ENCODE measurements at places on chromosomes 5 and 9.

- no peak for DNase-seq
These were observed 53.2 kb downstream of the GOLM1 start for GRCh38 chr9:86046071-86046636.

DNA sequence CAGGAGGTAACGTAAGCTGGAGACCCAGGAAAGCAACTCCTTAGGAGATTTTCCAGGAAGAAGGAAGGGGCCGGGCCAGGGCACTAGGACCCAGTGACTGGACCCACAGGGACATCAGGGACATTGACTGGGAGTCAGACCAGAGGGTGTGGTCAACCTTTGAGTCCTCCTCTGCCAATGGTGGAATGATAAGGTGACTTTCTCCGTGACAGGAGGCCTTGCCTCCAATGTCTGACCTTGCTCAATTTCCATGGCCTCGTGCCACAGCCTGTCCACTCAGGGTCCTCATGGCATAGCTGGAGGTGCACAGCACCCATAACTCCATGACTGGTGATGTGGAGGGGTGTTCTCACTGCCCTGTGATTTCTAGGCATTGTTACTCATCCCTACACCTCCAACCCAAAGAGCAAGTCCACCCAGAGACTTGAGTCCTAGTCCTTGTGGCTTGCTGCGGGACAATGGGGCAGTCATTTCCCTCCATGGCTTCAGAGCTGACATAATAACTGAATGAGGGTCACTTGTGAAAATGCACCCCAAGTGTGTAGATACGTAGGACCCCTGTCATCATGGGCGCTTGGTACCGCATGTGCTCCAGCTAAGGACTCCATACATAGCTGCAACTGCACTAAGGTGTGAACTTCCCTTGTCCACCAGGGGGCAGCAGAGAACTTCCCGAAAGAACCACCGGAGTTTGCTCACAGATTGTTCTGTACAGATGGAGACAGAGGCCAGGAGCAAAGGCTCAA, 4.1 kb upstream of the AMBP start:
- DNase-seq = peak; percentile 78

DNA sequence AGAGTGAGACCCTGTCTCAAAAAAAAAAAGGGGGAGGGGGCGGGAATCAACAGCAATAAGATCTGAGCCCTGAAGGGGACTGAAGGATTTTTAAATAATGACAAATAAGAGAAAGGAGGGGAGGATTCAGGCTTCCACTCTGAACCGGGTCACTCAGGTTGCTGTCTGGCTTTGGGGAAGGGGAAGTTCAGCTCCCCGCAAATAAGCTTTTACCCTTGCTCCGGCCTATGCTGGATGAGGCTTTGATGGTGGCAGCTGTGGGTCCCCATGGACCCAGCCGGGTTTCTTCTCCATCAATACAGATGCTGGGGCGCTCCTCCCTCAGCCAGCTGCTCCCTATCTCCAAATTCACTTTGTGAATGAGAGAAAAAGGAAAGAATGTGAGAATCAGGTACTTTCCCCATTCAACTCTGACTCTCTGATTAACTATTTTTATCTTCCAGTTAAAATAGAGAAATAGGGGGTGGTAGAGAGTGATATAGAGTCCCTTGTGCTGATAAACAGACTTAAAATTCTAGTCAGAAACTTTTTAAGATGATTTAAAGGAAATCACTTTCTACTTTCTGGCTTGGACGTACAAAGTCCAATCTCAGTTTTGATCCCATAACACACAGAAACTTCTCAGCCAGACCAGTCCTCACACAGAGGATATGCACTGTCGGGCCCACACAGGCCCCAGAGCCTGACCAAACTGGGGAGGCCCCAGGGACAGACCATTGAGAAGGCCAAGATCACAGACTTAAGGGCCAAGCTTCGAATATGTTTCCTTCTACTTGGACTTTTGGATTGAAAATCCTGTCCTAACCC, 39.6 kb downstream of the C5orf15 start:
- no peak for DNase-seq

DNA sequence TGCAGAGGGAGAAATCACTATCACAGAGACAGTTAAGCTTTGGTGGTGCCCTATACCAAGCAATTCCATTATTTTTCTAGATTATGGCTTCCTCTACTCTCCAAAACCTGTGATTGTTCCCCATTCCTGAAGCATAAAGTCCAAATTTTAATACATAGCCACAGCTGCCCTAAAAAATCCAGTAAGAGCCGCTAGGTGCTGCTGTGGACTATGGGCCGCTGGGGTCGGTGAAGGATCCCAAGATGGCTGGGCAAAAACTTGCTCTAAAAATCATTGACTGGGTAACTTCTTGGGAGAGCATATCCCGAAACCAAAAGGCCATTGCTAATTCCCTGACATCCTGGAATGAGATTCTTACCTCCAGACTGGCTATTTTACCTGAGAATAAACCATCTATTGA, 245.3 kb downstream of the NFIB start:
- no peak for DNase-seq

DNA sequence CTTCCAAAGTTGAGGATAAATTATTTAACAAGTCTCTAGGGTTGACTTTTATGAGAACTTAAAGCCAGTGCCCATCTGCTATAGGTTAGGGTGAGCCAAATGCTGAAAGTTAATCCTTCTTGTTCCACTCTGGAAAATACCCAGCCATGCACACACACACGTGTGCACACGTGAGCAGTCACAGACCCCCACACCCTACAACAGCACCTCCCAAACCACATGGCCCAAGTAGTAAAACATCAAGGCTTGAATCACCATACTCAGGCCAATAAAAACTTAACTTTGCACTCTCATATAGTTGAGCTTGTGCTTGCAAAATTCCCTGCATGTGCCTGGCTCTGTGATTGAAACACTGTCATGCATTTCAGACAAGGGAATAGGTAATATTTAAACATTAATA, 467.6 kb downstream of the ARHGEF28 start:
- no peak for DNase-seq

DNA sequence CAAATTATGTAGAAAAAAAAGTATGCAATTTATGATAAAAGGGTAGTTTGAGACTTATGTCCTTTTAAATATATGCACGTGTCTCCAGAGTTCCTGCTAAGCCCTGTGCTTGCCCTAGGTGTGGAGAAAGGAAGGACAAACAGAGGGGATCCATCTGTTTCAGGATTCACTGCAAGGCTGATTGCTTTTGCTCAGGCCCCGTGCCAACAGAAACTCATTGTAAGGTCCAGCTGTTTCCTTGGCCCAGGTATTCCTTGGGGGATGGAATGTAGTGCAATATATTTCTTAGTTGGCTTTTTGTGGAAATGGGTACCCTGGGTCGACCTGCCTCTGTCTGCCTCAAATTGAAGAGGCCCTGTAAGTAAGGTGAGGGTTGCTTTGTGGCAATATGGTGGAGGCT, 268.6 kb upstream of the CLINT1 start:
- DNase-seq = no peak

- no peak for DNase-seq
These were observed 29.2 kb upstream of the TIFAB start for GRCh38 chr5:135481387-135481786.

DNA sequence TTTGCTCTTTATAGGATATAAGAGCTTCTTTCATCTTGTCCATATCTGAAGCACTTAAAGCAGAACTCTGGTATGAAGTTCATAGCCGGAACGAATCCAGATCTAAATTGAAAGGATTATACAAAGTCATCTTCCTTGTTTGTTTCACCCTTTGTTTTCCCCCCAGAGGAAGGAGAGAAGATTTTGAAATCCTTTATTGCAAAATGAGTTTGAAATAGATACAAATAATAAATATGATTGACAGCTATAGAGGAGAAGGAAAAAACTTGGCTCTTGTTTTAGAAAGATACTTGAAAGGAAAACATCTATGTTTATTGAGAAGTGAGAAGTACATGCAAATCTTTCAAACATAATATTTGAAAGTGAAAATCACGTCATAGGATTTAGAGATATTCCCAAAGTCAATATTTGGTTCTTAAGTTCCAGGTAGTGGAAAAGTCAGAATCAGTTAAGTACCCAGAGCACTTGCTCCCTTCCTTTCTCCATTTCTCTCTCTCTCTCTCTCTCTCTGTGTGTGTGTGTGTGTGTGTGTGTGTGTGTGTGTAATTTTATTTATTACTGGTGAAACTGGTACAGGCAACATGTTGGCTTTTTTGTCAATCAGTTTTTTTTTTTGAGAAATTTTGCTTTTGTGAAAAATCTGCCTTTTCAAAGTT, 27.2 kb downstream of the PAM start:
- no peak for DNase-seq

- DNase-seq = no peak
These were observed 44.1 kb upstream of the TNFAIP8 start for GRCh38 chr5:119311688-119312087.

- DNase-seq = no peak
These were observed 8.2 kb downstream of the IPPK start for GRCh38 chr9:92661743-92662142.

GRCh38 chr9:16180546-16180945, 627.7 kb downstream of the CCDC171 start:
- no peak for DNase-seq

DNA sequence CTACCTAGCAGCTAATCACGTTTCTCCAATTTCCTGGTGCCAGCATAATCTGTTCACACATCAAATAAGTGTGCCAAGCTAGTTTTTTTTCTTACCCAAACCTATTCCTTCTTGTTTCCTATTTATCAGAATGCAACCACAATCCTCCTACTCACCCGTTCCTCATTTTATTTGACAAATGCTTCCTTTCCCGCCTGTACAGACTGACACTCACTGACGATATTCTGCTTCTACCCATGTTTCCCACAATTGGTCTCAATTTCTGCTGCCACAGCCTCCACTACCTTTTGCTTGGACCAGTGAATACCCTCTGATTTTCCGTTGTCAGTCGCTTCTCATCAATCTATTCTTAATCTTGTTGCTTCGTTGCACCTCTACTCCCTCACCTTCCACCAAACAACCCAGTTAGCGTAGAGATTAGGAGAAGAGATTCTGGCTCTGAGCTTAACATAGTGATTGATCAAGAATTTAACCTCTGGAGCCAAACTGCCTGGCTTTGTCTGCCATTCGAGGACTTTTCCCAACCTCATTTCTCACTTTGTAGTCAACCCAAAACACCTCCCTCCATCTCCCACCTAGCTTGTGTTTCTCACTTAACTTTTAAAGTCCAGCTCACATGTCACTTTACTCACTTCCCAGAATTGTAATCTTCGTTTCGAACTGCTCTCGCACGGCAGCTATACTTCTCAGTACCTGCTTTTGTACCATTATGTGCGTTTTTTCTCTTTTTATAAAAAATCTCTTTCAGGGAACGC, 729 bp upstream of the TMEM38B start:
- DNase-seq = peak; percentile 11

- no peak for DNase-seq
These were observed 500.7 kb downstream of the PTPRD start for GRCh38 chr9:10112070-10112469.

DNA sequence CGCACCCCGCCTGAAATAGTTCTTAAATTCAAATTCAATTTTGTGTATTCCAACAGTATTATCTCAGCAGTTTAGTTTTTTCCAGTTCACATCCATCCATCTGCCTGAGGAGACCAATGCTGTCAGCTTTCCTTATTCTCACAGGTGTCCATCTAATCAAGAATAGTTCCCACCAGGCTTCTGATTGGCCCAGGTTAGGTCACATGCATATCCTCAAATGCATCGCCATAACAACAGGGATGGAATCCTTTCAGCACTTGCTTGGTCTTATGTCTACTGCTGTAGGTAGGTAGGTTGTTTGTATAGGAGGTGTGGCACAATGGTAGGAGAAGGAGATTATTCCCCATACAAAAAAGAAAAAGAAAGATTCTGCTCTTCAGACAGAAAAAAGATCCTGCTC, 91.2 kb downstream of the UBE2R2 start:
- no peak for DNase-seq

GRCh38 chr9:98230789-98231188, 24.7 kb downstream of the TBC1D2 start:
- DNase-seq = no peak

GRCh38 chr9:76414661-76415060, 20.4 kb upstream of the RFK start:
- DNase-seq = peak; percentile 45

- no peak for DNase-seq
These were observed 68.5 kb upstream of the IQGAP2 start for GRCh38 chr5:76334574-76334973.

GRCh38 chr5:148816357-148816756, 10.1 kb upstream of the ADRB2 start:
- DNase-seq = no peak

DNA sequence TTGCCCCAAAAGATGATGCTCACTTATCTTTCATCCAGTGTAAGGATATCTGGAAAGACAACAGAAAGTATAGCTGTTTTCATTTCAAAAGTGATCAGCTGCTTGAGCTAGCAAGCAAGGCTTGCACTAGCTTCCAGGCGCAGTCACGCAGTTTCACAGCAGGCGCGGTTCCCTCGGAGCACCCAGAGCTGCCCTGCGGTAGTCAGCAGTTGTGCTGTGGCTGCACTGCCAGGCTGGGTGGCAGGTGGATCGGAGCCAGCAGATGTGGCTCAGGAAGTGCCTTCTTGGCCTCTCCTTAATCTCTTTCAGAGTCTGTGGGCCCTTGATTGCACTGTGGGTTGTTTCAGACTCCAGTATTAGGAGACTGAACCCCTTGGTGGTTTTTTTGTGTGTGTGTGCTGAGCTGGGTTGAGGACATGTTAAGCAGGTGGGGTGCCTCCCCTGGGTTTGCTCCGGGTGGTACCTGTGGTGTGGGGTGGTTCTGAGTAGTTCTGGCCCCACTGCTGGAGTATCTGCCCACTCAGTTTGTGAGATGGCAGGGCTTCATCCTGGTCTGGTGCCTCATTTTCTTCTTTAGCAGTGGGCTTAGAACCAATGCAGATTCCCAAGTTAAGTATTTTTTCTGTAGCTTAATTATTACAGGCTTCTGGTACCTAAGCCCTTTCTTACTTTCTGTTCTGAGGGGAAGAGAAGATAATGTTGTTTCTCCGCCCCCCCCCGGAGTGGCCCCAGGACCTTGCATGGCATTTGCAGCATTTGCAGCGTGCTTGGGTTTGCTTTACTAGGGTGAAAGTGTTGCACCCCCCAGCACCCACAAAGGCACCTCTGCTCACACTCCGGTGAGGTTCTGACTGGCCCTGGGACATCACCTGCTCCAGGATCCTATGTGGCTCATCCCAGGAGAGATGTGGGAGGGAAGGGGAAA, 16.4 kb downstream of the TENT4A start:
- DNase-seq = peak; percentile 91

GRCh38 chr9:7756088-7756487, 43.5 kb downstream of the DMAC1 start:
- no peak for DNase-seq

- DNase-seq = no peak
These were observed 191.6 kb upstream of the CTNND2 start for GRCh38 chr5:12095808-12096281.
